ENCODE measurements at places on chromosomes 7 and 10.
A peak's percentile ranks its signal among the peaks of the same experiment; 100 is the strongest.

GRCh38 chr7:142753366-142753765, 4.1 kb downstream of the PRSS1 start:
- DNase-seq, result no peak

GRCh38 chr10:65550761-65551160, 1375.1 kb upstream of the LRRTM3 start:
- no peak for DNase-seq

DNA sequence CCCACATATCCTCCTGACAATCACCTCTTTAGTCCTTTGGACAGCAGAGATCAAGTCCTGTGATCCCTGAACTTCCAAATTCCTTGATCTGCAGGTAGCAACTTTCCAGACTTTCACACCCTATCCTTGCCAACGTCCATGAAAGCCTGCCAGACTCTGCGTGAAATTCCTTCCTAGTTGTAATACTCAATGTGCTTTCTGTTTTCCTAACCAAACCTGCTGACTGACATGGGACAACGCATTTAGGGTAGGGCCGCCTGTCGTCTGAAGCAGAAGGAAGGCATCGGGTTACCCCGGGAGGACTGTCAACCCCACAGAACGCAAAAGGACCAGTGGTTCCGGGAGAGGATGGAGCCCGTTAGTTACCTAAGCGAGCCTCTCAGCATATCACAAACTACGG, 23.9 kb downstream of the ITGA8 start:
- no peak for DNase-seq

DNA sequence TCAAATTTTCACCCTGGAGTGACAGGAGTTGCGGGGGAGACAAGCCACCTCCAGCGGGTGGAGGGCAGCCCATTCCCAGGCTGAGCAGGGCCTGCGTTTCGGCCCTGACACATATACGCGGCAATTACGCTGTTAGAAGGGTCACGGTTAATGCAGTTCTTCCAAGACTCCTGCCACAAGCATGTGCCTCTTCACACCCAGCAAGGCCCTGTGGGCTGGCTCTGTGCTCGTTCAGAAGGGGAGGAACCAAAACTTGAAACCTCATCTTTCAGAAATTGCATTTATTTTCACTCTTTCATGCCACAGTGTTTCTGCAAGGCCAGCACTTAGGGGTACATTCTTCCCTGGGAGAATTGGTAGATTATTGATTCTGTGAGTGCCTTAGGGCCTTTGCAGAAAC, 24.7 kb downstream of the LRMDA start:
- DNase-seq, result no peak

- DNase-seq, result no peak
These were observed 79.1 kb upstream of the RET start for GRCh38 chr10:42997849-42998165.

- no peak for DNase-seq
These were observed 154.6 kb upstream of the GDF10 start for GRCh38 chr10:47145290-47145934.

GRCh38 chr7:98286701-98287485, 5.4 kb downstream of the BRI3 start:
- no peak for DNase-seq

DNA sequence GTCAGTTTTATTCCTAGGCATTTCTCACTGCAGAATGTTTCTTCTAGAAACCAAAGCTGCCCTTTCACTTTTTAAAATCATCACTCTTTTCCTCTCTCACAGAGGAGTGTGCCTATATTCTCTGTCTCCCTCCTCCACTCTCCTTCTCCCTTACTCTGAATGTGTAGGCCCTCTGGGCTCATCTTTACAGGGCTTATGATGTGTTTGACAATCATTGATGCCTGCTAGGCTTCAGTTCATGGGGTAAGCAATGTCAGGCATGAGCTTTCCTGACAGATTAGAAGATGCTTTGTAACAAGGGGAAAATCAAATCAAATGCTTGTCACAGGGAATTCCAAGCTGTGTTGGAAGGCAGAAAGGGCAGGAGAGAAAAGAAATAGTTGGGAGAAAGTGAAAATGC, 742.9 kb downstream of the SORCS3 start:
- DNase-seq, result no peak

DNA sequence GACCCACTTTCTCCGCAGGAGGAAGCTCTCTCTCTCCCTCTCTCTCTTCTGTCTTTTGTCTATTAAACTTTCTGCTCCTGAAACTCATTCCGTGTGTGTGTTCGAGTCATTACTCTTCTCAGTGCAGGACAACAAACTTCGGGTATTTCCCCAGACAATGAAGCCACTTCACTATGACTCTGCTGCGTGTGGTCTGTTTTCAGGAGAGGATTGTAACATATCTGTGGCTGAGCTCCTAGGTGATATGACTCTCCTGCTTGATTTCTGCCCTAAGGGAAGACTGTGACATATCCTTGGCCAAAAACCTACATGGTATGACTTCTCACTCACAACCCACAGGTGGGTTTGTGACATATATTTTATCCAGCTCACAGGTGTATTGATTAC, 39.9 kb upstream of the ZNF107 start:
- DNase-seq, result no peak

DNA sequence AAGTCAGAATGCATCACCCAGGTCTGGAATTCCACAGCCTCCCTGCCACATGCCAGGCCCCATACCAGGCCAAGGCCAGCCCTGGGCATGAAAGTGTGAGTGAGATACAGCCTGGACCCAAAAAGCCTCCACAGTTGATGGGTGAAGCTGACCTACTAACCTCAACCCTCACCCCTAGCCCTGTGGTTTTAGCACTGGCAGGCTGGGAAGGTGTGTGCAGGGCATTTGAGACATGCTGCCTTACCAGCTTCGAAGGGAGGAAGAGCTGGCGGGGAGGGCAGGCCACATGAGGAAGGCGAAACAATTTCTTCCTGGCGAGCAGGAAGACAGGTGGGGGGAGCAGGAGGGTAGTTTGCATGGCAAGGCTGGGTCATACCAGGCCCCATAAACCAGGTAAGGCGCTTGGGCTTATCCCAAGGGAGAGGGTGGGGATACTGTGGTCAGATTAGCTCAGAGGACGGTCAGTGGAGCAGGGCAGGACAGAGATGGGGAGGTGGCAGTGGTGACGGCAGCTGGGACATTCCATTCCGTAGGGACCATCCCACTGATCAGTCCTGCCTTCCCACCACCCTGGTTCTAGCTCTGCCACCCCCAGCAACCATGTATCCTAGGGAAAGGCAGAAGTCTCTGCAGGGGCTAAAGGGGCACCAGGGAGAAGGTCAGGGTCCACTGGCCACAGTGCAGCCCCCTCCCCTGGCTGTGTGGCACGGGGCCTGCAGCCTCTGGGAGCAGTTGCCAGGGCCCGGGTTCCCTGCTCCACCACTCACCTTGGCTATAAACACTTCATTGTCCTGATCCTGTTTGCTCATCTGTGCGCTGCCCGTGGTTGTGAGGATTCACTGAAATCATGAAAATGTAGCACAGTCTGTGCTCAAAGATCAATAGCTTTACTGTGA, 155.8 kb downstream of the NRF1 start:
- DNase-seq, result no peak

- DNase-seq, result peak; percentile 46
These were observed 64.9 kb downstream of the DAGLB start for GRCh38 chr7:6382817-6383216.

DNA sequence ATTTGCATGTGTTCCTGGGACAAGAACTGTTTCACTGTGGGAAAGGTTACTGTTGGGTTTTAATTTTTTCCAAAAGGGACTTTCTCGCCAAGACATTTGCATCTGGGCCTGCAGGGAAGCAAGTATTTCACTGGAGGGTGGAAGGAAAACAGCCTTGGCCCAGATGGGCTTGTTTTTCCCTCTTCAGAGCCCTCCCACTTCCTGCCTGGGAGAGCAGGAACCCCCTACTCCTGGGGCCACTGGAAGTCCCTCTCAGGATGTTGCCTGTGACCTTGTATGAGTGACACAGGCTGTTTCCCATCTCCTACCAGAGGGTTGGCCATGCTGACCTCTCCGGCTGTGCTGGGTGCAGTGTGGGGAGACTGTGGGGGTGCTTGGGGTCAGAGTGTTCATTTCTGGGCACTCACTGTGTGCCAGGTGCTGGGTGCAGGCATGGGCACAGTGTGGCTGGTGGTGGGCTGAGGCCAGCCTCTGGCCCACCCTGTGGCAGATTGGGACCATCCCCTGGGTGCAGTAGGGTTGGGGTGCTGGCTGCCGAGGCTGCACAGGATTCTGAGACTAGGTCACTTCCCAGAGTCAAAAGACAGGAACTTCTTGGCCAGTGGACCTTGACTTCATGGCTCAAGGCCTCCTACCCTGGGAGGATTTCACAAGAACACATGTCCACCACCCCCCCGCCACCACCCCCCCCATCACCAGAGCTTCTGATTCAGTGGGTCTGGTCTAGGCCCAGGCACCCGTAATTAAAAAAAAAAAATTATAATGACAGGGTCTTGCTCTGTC, 10.2 kb downstream of the TSPAN15 start:
- DNase-seq, result no peak

DNA sequence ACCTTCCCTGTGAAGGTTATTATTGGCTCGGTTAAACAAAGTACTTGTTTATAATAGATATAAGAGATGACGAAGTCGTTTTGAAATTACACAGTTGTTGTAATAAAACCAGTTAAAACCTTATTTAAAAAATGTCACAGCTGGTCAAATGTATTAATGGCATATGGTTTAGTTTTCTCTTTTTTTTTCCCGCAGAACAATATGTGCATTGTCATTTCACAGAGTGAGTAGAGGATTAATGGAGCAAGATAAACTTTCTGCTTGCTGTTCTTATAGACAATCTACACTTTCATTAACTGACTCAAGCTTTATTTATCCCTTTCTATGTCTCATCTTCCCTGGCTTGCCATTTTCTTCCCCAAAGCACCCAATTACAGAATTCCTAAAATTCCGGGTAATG, 404.3 kb upstream of the NPVF start:
- no peak for DNase-seq

Measured in fibroblast of skin of right biceps (primary cell).